ENCODE measurements at places on chromosomes 6 and 20.

- no peak for DNase-seq
Measured at GRCh38 chr6:36626636-36627035, 32.5 kb downstream of the SRSF3 start.

- no peak for DNase-seq
Measured at GRCh38 chr6:2193931-2194330, 51.5 kb downstream of the GMDS start.

DNA sequence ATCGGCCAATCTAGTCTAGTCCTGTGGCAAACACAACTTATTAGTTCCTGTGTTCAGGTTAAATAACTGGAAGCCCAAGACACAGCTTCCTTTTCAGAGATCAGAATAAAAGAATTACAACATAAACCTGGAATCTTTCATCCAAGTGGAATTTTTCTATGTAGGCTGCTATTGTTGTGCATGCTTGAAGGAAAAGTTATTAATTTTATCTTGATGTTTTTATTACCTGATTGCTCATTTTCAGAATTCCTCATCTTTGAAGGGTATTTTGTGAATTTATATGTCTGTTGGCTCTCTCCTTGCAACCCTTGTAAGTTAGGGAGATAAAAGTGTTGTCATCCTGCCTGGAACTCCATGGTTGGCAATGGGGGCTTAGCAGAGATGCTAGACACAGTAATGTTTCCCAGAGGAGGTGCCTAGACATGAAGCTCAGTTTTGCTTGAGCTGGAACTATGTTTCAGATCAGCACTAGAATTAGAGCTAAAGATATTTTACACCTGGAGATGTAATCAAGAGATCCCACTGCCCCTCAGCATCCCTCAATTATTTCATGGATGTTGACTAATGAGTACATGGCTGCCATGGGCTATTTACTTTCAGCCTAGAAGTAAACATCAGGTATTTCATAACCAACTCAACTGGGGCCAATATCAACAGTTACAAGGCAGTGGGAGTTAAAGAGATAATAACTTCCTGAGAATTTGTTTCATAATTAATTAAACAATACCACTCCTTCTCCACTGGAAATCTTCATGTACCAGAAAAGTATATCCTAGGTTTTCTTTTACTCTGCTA lies 367.0 kb upstream of the MARCKS start:
- peak; percentile 90 for DNase-seq

- DNase-seq, result no peak
Measured at GRCh38 chr6:53938810-53939209, 144.0 kb downstream of the LRRC1 start.

GRCh38 chr6:44851176-44851575 lies 463.7 kb downstream of the CDC5L start:
- no peak for DNase-seq

- DNase-seq, result no peak
Measured at GRCh38 chr20:17066902-17067301, 159.9 kb upstream of the PCSK2 start.

DNA sequence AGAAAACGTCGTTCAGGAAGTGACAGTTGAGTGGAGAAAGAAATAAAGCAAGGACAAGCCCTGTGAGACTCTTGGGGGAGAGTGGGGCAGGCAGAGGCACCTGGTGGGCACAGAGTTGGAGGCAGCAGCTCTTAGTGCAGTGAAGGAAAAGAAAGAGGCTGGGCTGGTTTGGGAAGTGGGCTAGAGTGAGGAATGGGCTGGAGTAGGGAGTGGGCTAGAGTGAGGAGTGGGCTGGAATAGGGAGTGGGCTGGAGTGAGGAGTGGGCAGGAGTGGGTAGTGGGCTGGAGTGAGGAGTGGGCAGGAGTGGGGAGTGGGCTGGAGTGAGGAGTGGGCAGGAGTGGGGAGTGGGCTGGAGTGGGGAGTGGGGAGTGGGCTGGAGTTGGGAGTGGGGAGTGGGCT lies 43.7 kb upstream of the BCAS1 start:
- no peak for DNase-seq

GRCh38 chr6:17957498-17957897 lies 29.9 kb downstream of the KIF13A start:
- DNase-seq, result no peak

DNA sequence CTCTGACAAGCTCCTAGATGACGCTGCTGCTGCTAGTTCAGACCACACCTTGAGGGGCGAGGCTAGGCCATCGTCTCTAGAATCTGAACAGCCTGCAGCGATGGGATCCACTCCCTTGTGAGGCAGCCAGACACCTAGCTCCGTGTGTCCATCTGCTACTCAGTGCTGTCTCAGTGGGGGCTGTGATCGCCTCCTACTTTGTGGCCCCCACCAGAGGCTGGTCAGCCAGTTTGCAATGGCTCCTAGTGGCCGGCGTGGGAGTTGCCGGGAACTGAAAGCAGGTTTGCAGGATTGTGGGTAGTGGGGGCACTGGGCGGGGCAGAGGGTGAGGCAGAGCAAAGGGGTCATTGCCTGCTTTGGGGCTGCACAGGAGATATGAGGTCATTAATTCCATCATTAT lies 2.8 kb downstream of the CCN5 start:
- DNase-seq, result no peak

DNA sequence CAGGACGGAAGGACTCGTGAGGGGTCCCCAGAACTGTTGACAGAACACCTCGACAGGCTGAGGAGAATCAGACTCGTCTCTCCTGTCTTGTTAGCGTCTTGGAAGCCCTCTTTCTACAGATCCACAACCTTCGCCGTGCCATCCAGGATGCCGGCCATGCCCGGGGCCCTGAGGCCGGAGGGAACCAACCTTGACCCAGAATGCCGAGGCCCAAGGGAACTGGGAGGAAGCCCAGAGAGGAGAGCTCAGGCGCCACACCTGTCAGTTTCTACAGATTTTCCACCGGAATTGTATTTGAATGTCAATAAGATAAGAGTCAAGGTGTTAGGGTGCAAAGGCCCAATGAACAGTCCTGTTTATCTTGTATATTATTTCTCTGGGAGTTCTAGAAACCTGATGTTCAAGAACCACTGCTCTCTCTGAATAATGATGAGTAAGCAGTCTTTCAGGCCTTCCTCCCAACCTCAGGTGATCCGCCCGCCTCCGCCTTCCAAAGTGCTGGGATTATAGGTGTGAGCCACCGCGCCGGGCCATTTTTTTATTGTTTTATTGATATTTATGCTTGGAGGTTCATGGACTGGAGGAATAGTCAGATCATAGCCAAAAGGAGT lies 799 bp upstream of the ME1 start:
- peak; percentile 71 for DNase-seq

DNA sequence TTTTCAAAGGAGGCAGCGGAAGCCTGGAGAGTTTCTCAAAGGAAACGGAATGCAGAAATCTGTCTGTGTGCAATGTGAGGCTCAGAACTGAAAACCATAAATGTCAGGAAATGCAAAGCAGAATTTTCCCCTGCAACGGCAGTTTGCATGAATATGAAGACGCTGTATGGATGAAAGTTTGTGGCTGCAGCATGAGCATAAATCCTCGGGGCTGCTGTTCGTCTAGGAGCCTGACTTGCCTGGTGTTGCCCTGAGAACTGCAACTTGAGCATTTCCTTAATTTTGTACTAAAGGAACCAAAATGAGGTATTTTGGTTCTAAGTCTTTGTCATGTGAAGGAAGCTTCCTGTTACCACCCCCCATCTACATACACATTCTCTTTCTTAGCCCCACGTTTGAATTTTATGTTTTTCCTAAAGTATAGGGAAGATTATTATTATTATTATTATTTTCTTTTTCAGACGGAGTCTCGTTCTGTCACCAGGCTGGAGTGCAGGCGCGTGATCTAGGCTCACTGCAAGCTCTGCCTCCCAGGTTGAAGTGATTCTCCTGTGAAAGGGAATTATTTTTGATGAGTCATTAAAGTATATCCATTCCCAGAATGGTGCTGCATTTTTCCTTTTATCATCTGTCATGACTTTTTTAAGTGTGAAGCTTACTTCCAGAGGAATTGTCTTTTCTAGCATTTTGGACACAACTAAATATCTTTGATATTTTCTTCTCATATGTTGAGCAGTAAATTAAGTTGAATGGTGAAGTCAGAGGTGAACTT lies 33.1 kb downstream of the MTHFD1L start:
- no peak for DNase-seq

DNA sequence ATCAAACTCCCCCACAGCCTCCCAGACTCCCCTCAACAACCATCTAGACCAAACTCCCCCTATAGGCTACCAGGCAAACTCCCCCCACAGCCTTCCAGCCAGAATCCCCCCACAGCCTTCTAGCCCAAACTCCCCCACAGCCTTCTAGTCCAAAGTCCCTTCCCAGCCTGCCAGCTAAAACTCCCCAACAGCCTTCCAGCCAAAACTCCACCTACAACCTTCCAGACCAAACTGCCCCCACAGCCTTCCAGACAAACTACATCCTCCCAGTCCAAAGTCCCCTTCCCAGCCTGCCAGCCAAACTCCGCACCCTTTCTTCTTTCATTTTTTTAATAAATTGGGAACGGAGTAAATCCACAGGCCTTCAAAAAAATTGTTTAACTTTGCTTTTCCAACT lies 37.4 kb upstream of the SYNDIG1 start:
- DNase-seq, result no peak

- no peak for DNase-seq
Measured at GRCh38 chr6:22804620-22805261, 235.4 kb downstream of the HDGFL1 start.

- DNase-seq, result no peak
Measured at GRCh38 chr6:165404296-165404695, 94.9 kb upstream of the C6orf118 start.

DNA sequence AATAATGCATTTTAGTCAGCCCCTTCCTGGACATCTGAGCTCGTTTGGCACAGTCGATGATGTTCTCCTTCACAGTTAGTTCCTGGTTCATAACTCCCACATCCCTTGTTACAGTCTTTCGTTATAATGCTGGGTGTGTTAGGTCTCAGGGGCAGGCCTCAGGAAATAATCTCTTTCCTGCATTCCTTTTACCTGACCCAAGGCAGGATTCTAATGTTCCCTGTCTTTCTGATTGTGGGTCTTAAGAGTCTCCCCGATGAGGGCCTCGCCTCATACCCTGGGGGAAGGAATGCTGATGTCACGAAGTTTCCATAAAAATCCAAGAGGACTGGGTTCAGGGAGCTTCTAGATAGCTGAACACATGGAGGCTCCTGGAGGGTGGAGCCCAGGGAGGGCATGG lies 104.0 kb upstream of the CARMIL1 start:
- DNase-seq, result peak; percentile 89

GRCh38 chr6:48183811-48184605 lies 73.0 kb upstream of the PTCHD4 start:
- no peak for DNase-seq

GRCh38 chr6:121826156-121826810 lies 390.8 kb downstream of the GJA1 start:
- peak; percentile 7 for DNase-seq

GRCh38 chr6:149223120-149223903 lies 94.2 kb upstream of the TAB2 start:
- no peak for DNase-seq

- peak; percentile 84 for DNase-seq
Measured at GRCh38 chr6:11207199-11207968, 25.1 kb downstream of the NEDD9 start.
